Activated T-helper 1 cell treated with anti-CD3 and anti-CD28 coated beads, Interleukin-2, amount 50 U/mL, for 16 hours (primary cell): ENCODE measurements at places on chromosomes 16 and 17.

GRCh38 chr16:35751191-35751941 is 2292.0 kb downstream of the TP53TG3F start:
- DNase-seq = no peak

- no peak for DNase-seq
These were observed 43.8 kb downstream of the MYO1D start for GRCh38 chr17:32833076-32833475.

- DNase-seq = no peak
These were observed 1.5 kb downstream of the LIMD2 start for GRCh38 chr17:63698381-63698885.

GRCh38 chr16:72355561-72355960 is 183.6 kb upstream of the PMFBP1 start:
- no peak for DNase-seq

DNA sequence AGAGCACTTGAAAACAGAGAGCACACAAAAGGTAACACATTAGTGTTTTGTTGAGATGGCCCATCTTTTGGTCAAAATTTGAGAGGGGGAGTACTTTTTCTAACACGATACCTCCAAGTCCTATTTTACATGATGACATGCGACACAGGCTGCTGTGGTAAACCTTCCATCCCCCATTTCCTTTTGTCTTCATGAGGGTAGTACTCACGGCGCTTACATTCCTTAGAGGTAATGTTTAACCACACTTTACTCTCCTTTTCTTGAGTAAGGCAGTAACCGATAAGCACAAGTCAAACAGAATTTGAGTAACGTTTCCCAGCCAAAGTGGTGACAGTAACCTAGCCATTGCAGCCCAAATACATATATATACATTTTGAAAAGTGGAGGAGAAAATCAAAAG is 35.8 kb upstream of the PITPNM3 start:
- DNase-seq = no peak

GRCh38 chr16:9060225-9060624 is 31.2 kb upstream of the HAPSTR1 start:
- DNase-seq = no peak

- DNase-seq = no peak
These were observed 20.8 kb downstream of the SNX11 start for GRCh38 chr17:48128400-48128799.

DNA sequence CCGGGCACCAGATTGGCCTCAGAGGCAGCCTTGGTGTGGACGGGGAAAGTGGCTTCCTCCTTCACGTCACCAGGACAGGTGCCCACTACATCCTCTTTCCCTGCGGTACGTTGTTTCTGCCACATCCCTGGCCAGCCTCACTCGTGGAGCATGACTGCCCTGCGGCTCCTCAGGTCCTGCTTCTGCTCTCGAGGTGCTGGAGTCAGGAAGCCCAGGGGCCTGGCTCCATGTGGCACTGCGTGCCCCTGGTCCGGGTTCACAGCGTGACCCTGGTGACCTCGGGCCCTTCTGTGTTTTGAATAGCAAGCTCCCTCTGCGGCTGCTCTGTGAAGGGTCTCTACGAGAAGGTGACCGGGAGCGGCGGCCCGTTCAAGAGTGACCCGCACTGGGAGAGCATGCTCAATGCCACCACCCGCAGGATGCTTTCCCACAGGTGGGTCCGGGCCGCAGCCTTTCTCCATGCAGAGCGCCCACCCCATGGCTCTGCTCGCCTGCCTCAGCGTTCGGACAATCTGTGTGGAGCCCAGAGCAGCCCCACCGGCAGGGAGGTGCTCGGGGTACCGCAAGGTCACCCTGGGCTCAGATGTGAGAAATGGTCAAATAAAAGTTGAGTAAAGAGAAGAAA is 13.5 kb downstream of the RGS11 start:
- no peak for DNase-seq

- DNase-seq = peak; percentile 32
These were observed at the start of gene KRTAP16-1 for GRCh38 chr17:41308918-41309359. KRTAP16-1 (minus strand) TSS chr17:41309309; CDS start chr17:41309253, 56 bp downstream.

DNA sequence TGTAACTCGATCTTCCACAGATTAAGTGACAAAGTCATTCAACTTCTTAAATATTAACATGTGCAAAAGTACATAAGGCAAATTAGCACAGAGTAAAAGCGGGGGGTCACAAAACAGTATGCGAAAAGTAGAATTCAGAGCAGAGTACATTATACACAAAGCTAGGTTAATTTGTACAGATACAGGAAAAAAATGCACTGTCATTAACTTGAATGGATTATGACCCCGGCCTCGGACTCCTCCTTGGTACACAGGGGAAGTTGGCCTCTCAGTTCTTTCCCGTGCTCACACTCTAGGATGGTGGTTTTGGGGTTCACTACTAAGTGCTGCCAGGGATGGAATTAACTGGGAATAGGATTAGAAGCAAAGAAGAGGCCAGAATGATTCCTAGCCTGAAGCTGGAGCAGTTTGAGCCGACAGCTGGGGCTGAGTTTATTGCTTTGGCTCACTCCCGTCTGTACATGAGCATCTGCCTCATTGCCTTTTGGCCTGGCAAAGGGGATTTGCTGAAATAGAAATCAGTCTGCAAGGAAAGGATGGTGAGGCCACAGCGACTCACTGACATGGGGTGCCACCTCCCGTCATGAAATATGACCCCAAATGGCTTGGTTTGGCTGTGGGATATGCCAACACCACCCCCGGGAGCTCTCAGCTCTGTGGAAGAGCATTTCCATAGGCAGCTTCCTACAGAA is 23.6 kb downstream of the NTN1 start:
- DNase-seq = no peak

DNA sequence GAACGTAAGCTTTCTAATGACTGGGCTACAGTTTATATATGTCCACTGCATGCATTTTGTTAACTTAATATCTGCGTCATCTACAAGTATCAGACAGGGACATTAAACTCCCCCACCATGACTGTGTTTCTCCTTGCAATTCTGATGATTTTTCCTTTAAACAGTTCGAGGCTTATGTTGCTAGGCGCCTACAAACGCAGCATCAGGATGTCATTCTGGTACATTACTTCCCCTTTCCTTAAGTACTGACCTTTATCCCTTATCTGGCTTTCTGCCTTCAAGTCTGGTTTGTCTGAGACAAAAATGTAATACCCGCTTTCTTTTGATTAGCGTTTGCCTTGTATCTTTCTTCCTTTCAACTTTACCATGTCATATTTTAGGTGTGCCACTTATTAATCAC is 362.4 kb downstream of the SLC39A11 start:
- no peak for DNase-seq

- no peak for DNase-seq
These were observed 6.6 kb upstream of the KCTD5 start for GRCh38 chr16:2675714-2676113.

DNA sequence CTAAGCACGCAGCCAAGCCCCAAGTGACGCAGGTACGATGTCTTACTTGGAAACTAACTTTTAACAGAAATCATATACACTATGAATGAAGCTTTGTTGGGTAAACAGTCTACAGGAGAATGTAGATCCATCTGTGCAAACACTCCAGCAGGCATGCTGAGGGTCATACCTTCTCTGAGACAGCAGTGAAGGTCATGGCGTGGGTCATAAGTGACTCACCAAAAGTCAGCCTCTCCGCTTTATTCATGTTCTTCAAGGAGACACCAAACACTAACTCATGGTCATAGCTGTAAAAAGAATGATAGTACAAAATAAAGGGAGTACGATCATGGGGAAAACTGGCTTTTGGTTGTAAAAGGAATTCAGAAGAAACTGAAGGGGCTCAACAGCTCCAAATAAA is 20.6 kb downstream of the BLMH start:
- DNase-seq = no peak
